ENCODE measurements at places on chromosomes 12 and 14.

DNA sequence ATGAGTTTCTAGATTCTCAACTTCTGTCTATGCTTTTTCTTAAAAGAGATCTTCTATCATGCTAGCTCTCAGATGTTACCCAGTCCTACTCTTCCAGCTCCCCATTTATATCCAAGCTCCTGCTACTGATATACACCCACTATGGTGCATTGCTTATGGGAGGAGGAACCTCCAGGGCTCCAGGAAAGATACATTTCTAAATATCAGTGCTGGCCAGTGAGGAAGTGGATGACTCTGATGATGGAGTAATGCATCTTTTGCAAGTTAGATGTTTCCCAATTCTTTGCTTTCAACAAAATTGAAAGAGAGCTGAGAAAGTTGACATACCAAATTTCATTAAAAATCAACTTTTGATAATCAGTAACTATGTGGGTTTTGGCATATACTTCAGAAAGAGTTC, 105.7 kb upstream of the RESF1 start:
- no peak for DNase-seq

GRCh38 chr14:35051796-35052195, 5.7 kb downstream of the FAM177A1 start:
- DNase-seq: peak; percentile 74

GRCh38 chr12:94100211-94100627, 48.2 kb upstream of the PLXNC1 start:
- DNase-seq: peak; percentile 63

GRCh38 chr12:49683599-49684309, 23.5 kb downstream of the FMNL3 start:
- DNase-seq: no peak

DNA sequence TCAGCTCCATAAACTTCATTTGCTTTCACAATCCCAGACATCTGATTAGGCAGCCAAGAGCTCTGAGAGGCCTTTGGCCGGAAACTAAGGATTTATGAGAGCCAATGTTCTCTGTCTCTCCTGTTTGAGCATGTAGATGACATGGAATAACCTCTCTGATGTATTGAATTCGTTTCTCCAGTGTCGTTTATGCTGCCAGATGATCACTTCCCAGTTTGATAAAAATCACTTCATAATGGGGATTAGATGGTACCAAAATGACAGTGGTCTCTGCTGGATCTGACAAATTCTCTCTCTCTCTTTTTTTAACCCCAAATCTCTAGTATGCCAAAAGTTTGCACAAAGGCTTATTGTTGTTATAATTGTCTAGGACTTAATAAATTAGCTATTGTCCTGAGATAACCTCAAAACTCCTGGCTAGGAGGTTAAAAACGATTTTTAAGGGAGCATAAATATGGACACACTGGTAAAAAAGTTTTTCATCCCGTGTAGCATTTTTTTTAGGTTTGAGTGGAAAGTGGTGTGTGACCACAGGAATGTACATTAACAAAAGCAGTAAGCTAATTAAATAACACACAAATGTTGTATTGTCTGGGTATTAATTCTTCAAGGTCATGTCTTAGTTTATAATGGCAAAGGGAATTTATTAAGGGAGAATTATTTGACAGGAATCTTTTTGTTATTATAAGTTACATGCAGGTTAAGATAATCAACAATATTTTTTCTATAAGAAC, 82.6 kb upstream of the USP44 start:
- DNase-seq: no peak

- DNase-seq: peak; percentile 37
These were observed 556 bp downstream of the MTHFD1 start for GRCh38 chr14:64388533-64389285.

GRCh38 chr12:1122786-1123185, 131.8 kb downstream of the ERC1 start:
- no peak for DNase-seq

GRCh38 chr12:88994971-88995370, 357.3 kb downstream of the DUSP6 start:
- no peak for DNase-seq

DNA sequence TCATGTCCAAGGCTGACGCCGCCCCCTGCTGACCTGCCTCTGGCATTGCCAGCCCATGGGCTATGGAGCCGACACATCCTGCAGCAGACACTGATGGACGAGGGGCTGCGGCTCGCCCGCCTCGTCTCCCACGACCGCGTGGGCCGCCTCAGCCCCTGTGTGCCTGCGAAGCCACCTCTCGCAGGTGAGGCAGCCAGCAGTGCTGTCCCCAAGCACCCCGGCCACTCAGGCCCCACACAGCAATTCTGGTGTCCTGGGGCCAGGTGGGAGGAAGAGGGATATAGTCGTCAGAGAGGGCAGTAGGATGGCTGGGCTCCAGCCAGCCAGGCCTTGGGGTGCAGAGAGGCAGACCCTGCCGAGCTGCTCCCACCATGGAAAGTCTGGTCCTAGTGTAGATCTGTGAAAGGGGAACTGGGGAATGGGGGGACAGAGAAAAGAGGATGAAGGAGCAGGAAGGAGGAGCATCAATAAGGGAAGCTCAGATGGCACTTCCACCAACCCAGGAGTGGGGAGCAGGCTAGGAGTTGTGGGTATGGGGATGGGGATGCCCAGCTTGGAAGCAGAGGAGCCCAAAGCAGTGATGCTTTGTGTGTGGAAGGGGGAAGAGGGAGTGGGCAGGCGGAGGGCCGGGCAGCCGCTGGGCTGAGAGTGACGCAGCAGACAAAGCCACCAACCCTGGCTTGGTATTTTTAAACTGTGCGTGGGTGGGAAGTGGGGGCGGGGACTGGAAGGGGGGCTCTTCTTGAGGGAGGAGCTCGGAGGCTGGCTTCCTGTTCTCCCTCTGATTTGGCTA, 4.7 kb downstream of the NAB2 start:
- DNase-seq: peak; percentile 81

DNA sequence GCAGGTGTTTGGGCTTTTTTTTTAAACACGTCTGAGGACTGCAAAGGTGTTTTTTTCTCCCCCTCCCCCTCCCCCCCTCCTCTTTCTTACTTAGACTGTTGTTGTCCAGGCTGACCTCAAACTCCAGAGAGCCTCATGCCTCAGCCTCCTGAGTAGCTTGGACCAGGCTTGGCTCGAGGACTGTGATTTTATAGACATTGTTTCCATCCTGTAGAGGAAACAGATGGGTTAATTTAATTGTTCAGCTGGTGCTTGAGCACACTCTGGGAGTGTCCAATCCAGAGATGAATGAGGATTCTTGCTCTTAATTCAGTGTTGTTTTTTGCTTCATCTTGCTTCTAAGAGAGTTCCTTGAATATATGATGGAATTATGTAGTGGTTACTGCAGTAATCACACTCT, 42.1 kb downstream of the RASSF3 start:
- no peak for DNase-seq

GRCh38 chr14:21300892-21301291, 21.0 kb downstream of the RPGRIP1 start:
- no peak for DNase-seq

GRCh38 chr12:119730381-119730780, 62.4 kb downstream of the PRKAB1 start:
- no peak for DNase-seq

DNA sequence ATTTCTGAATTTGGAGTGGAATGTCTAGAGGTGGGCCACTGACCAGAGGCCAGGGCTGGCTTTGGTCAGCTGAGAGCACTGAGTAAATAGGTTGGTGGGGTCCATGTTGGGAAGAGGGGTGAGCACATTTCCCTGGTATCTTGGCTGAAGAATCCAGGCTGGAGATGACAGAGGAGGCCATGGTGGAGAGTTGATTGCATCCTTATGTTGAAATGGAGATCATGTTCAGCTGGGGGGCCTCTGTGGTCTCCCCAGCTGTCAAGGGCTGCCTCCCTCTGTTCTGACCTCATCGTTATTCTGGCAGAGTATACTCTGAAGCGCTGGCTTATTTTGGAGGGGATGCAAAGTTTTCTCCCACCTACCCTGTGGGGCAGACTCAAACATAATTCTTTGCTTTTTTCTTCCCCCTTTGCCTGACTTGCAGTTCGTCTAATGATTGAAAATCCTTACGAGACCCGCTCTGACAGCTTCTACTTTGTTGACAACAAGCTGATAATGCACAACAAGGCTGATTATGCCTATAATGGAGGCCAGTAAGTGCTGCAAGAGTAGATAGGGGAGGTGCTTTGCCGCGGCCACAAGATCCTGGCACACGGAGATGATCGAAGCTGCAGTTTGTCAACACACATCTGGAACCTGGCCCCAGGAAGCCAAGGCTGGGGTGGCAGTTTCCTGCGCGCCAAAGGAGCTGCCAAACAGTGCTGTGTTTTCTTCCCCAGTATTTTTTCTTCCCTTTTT, 6.0 kb upstream of the ACADS start:
- DNase-seq: no peak

GRCh38 chr14:104973385-104974145, 4.6 kb downstream of the AHNAK2 start:
- peak; percentile 98 for DNase-seq

GRCh38 chr12:50614167-50614759, 109.5 kb downstream of the DIP2B start:
- DNase-seq: peak; percentile 78

GRCh38 chr12:109578330-109578927, 4.8 kb downstream of the MVK start:
- DNase-seq: no peak

GRCh38 chr14:91742621-91743304, 10.9 kb upstream of the CATSPERB start:
- no peak for DNase-seq

GRCh38 chr12:95884998-95885397, 26.2 kb downstream of the SNRPF start:
- DNase-seq: no peak

DNA sequence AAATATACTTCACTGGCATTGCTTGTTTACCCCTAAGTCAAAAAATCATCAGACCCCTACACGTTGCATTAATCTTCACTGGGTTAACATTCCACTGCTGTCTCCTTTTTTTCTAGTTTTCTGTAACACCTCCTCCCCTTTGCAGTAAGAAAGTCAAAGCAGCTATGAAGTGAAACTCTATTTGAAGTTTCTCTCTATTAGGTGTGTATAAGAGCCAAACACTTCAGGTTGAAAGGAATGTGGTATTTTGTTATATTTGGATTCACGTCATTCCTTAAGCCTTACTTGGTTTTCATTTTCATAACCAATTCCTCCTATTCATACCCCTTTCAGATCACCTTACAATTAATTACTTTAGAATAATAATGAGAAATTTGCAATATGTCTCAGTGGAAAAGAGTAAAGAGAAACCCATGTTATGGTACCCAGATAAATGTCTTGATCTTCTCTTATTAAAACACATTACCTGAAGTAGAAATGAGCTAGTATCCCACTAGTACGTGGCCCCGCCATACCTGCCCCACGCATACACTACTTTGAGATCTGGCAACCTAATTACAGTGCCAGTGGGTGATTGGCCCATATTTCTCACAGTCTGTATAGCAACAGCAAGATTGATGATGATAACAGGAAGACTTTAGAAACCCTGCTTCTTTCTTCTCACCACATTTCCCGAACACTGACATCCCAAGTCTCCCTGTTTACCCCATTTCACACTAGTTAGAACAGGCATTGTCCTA, 236.4 kb upstream of the RGS6 start:
- DNase-seq: no peak
